ENCODE measurements at places on chromosomes 7 and 10. TPM values are rescaled to one million over a fixed set of nuclear protein-coding genes. Genes with fewer than 3 reads are reported as not detected.

The PARD3 gene
- total RNA-seq = 2.3 TPM

The SAMD8 gene
- total RNA-seq = 28.6 TPM

The CTAGE4 gene
- 4.2 TPM for total RNA-seq

The CYP17A1 gene
- not detected for total RNA-seq

The ODAD2 gene
- not detected for total RNA-seq

The STEAP4 gene
- total RNA-seq = not detected

The CTAGE8 gene
- total RNA-seq = not detected

The HERC4 gene
- total RNA-seq = 73.5 TPM

The CPA1 gene
- total RNA-seq = not detected

The ZNF316 gene
- 24.6 TPM for total RNA-seq

The RPS24 gene
- total RNA-seq = 1,385 TPM

The GPR158 gene
- not detected for total RNA-seq

The MMD2 gene
- not detected for total RNA-seq

The HGF gene
- total RNA-seq = not detected

The ASB10 gene
- total RNA-seq = not detected

The GNAT3 gene
- total RNA-seq = not detected

The HTR7 gene
- total RNA-seq = 0.10 TPM

The HSPA12A gene
- 0.72 TPM for total RNA-seq

Measured in activated T-cell treated with anti-CD3 and anti-CD28 coated beads, Interleukin-2, amount 50 U/mL, for 72 hours (primary cell).